ENCODE measurements at places on chromosomes 7 and 10.
A peak's percentile ranks its signal among the peaks of the same experiment; 100 is the strongest.

- DNase-seq: peak; percentile 49
Measured at GRCh38 chr7:134992626-134993179, 6.4 kb downstream of the AGBL3 start.

GRCh38 chr7:101021703-101022102, 1.8 kb downstream of the MUC17 start:
- DNase-seq: no peak

- no peak for DNase-seq
Measured at GRCh38 chr7:116984511-116984910, 31.2 kb downstream of the ST7 start.

GRCh38 chr10:113047963-113048781, 98.1 kb downstream of the TCF7L2 start:
- DNase-seq: no peak

DNA sequence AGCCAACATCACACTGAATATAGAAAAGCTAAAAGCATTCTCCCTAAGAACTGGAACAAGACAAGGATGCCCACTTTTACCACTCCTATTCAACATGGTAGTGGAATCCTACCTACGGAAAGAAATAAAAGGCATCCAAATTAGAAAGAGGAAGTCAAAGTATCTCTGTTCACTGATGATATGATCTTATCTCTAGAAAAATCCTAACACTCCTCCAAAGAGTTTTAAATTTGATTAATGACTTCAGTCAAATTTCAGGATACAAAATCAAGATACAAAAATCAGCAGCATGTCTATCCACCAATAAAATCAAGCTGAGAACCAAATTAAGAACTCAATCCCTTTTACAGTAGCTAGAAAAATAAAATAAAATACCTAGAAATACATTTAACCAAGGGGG, 35.3 kb upstream of the TNKS2 start:
- DNase-seq: no peak

DNA sequence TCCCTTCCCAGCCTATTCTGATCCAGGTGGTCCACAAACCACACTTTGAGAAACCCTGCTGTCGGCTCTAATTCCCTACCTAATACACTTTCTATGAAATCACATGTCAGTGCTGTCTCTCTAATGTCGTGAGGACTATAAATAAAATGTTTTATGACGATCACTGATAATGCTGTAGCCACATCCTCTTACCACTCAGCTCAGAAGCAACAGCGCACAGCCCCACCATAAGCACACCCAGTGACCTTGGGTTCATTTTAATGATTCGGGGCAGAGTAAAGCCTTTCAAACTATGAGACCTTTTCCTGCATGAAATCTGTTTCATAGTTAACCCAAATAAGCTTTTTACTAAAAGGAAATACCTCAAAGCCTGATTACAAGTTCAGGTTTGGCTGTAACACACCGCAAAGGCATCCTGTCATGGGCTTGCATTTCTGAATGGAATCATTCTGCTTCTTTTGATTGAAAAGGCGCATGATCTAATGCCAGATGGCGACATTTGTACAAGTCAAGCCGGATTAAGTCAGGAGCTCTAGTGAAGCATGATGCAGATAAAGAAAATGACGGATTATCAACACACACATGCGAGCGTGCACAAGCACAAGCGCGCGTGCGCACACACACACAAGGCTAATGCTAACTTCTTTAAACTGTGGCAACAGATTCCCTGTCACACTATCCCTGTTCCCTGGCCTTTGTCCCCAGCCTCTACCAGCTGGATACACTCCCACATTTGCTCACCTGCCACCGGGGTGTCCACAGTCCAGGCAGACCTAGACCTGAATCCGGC, 180.5 kb upstream of the PDE1C start:
- no peak for DNase-seq

DNA sequence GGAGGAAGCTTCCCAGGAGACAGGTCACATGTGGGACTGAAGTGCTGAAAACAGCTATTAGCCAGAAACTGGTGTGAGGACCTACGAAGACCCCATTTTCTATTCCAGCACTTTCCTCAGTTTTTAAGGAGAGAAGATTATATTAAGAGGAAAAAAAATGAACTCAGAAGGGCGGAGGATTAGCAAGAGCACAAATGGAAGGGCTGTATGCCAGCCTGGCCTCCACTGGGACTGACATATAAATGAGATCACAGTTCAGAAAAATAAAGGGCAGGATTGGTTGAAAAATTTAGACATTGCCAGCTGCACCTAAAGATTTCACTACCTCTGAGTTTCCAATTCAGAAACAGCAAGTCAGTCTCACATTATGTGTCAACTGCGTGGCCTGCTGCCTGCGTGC, 53.0 kb downstream of the GSDME start:
- DNase-seq: no peak

DNA sequence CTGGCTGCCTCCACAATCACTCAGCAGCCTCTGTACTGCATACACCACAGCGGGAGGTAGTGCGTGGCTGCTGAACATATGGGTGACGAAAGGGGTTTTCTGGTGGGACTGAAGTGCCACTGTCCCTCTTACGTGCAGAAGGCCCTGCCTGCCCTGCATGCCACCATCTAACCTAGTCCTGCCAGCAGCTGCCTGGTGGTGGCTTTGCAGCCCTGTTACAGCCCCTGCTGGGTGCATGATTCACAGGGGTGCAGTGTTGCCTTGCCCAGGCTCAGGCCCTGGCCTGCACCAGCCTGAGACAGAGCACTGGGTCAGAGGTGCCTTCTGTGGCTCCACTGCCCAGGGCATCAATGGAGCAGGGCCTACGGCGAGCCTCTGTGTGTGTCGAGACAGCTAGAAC, 50.1 kb downstream of the SYPL1 start:
- no peak for DNase-seq

DNA sequence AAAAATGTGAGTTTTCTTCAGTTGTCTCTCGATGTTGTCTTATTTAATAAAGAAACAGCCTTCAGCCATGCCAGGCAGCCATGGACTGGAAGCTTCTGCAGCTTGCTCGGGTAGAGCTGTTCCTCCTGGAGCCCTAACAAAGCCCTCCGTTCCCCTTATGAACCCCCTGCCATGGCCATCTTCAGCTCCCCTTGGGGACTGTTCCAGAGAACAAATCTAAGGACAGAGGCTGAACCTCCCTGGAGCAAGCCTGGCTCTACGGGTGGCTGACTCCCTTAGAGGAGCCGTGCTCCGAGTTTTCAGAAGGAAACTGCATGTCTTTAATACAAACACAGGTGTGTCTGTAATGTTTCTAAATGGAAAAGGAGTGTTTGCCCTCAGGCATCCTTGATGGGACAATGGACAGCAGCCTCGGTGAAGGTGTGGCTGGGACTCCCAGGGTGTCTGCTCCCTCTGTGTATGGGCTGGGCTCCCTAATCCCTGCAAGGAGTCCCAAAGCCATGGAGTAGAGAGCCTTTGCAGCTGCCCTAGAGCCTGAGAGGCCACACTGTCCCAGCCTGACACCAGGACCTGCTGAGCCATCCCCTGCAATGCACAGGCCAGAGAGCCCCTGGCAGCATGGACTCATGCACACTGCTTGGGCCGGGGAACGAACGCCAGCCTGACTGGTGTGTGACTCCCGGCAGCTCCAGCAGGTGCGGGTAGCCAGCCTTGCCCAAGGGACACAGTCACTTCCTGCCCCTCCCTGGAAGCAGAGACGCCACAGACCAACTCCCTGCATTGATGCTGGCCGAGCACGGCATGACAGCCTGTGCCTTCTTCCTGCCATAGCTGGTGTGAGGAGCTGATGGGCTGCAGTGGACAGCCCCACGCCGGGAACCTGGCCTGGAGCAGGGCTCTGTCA, 381.8 kb downstream of the TCERG1L start:
- DNase-seq: no peak

GRCh38 chr10:31213959-31214358, 105.1 kb upstream of the ZEB1 start:
- no peak for DNase-seq

DNA sequence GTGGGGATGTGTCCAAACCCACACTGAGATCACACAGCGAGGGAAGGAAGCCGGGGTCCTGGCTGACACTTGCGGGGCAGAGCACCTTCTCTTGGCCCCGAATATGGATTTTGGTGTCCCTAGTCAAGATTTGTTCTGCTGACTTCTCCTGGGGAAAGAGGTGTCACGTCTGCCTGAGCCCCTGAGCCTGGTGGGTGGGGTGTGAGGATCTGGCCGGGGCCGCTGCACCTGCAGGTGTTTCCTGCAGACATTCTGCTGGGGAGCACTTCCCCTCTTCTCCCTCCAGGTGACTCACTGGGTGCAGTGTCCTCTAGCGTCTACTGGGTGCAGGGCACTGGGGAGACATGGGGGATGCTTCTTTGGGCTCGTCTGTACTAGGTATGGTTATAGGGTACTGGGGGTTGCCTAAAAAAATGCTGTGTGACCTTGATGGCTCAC, 99.2 kb downstream of the GRK5 start:
- peak; percentile 45 for DNase-seq

Data from fibroblast of lung (primary cell).